AG04450 (cell line): ENCODE measurements at places on chromosomes 7 and 10.

- no peak for DNase-seq
These were observed 59.9 kb downstream of the MAP3K8 start for GRCh38 chr10:30493609-30494530.

- no peak for DNase-seq
These were observed 6.2 kb downstream of the VWA2 start for GRCh38 chr10:114245121-114245791.

GRCh38 chr7:104928721-104929400 lies 85.1 kb upstream of the KMT2E start:
- DNase-seq = no peak

- no peak for DNase-seq
These were observed 43.4 kb upstream of the GHITM start for GRCh38 chr10:84095811-84096497.

GRCh38 chr10:50636618-50637579 lies 13.1 kb upstream of the SGMS1 start:
- DNase-seq = no peak

GRCh38 chr10:62183442-62183841 lies 85.2 kb downstream of the RTKN2 start:
- DNase-seq = no peak

GRCh38 chr7:145156834-145157233 lies 321.0 kb upstream of the TPK1 start:
- no peak for DNase-seq

- DNase-seq = no peak
These were observed 1.2 kb downstream of the SORCS1 start for GRCh38 chr10:107163076-107163855.

- DNase-seq = peak; percentile 56
These were observed 40.3 kb downstream of the YKT6 start for GRCh38 chr7:44240983-44241510.

DNA sequence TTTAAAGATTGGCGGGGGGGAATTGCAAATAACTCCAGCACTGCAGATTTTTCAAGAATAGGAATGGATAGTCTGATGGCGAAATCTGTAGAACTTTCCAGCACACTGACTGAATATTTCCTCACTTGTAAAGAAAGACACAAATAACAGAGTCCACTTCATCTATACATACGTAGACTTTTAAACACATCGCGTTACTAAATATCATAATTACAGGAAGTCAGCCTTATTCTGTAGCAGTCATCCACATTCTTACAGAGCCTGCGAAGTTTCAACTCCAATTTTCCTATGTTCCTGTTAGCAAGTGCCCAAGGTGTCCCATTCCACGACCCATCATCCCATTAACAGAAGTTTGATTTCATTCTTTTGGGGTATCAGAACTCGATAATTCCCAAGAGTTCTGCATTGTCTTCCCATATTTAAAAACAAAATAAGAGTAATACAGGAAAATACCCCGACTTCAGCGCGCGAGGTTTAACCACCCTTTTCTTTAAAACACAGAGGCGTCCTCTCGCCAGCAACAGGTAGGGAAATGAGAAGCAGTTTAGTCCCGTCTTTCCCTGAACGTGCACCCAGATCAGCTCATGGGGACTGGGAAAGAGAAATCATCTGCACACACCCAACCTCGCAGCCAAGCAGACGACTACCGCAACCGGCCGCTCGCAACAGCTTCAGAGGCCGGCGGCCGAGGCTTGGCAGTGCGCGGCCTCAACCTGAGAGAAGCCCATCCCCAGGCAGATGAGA lies 880 bp downstream of the HERC4 start:
- no peak for DNase-seq

GRCh38 chr7:91598791-91599190 lies 281.7 kb downstream of the MTERF1 start:
- no peak for DNase-seq

- DNase-seq = no peak
These were observed 228.7 kb upstream of the KLF6 start for GRCh38 chr10:4013651-4014121.

DNA sequence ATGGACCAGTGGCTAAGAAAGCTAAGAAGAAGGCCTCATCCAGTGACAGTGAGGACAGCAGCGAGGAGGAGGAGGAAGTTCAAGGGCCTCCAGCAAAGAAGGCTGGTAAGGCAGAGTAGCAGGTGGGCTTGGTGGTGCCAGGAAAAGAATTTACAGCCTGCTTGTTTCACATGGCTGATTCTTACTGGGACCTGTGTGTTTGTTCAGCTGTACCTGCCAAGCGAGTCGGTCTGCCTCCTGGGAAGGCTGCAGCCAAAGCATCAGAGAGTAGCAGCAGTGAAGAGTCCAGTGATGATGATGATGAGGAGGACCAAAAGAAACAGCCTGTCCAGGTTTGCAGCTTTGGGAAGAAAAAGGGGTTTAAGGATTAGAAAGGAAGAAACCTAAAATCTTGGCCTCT lies 5.0 kb downstream of the NOLC1 start:
- no peak for DNase-seq

DNA sequence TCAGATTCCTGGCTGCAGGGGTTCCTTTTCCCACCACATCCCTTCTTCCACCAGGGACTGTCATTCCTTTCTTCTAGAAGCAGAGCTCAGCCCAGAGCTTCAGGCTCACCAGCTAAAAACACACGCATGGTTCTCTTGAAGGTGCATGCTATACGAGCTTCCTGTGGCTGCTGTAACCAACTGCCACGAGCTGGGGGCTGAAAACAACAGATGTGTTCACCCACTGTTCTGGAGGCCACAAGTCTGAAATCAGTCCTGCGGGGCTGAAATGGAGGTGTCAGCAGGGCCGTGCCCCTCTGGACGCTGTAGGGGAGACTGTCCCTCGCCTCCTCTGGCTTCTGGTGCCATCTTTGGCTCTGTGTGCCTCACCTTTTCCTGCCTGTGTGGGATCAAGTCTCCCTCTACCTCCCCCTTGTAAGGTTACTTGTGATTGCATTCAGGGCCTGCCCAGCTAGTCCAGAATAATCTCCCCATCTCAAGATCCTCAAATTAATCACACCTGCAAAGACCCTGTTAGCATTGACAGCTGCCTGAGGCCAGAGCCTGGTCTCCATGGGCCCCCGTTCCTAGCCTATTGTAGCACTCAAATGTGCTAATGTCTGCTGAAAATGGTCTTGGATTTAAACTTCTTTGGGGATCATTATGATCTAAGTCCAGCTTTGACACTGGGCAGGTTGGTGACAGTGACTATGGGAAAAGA lies 13.7 kb downstream of the RAB19 start:
- DNase-seq = no peak

GRCh38 chr7:2258661-2259365 lies 16.8 kb downstream of the NUDT1 start:
- no peak for DNase-seq

- DNase-seq = no peak
These were observed 387.5 kb downstream of the CCSER2 start for GRCh38 chr10:84715911-84716310.

DNA sequence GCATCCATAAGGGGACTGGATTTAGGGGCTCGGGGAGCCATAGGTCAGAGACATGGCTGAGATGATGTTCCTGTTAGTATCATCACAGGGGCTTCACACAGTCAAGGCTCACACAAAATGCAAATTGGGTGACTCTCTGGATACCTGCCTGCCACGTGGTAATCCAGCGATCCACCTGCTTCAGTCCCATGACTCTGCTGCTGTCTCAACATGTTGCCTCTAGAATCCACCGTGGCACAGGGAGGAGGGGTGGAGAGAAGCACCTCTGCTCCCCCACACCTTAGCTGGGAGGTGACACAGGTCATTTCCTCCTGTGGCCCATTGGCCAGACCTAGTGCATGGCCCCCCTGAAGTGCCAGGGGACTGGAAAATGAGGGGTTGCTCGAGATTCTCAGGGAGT lies 83.1 kb downstream of the CDH23 start:
- DNase-seq = no peak

- no peak for DNase-seq
These were observed 107.9 kb downstream of the KAT6B start for GRCh38 chr10:74934100-74934812.

- DNase-seq = no peak
These were observed 50.4 kb downstream of the ARMC3 start for GRCh38 chr10:22978287-22978686.
